ENCODE measurements at places on chromosomes 13 and 19.

DNA sequence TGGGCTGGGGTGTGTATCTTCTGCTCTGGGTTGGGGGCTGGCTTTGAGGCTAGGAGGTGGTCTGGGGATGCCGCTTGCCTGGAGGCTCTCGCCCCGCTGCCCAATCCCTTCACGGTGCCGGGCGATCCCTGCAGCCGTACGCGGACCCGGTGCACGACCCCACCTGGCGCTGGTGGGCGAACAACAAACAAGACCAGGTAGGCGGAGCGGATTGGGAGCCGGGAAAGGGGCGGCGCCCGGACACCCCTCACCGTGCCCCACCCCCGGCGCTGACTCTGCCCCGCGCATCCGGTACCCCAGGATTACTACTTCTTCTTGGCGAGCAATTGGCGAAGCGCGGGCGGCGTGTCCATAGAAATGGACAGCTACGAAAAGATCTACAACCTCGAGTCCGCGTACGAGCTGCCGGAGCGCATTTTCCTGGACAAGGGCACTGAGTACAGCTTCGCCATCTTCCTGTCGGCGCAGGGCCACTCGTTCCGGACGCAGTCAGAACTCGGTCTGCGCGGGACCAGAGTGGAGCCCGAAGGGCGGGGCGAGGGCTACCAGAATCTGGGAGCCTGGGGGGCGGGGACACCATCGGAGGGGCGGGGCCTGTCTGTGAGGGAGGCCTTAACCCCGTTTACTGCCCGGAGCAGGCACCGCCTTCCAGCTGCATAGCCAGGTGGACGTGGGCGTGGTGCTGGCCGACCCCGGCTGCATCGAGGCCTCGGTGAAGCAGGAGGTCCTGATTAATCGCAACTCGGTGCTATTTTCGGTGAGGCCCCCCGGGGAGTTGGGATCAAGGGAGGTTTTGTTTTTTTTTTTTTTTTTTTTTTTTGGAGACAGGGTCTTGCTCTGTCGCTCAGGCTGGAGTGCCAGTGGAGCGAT is 12.1 kb upstream of the PSMD8 start:
- DNase-seq: no peak

- no peak for DNase-seq
Measured at GRCh38 chr13:29497137-29497654, 98.3 kb downstream of the SLC7A1 start.

- DNase-seq: peak; percentile 14
Measured at GRCh38 chr13:109918179-109918711, 131.9 kb upstream of the IRS2 start.

DNA sequence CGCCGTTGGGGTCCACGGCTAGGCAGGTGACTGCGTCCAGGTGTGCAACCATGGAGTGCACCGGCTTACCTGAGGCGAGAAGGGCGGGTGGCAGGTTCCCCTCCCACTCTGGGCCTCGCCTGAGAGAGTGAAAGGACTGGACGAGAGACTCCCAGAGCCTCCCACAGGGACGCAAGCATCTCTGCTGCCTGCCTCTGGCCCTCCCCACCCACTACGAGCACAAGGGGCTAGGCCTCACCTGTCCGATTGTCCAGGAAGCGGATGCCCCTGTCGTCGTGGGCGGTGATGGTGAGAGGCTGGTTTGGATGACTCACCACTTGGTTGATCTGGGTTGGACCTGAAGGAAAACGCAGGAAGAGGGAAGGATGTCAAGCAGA is 5.1 kb upstream of the PRKD2 start:
- no peak for DNase-seq

- no peak for DNase-seq
Measured at GRCh38 chr19:45508417-45508860, 1.2 kb downstream of the VASP start.

- no peak for DNase-seq
Measured at GRCh38 chr19:3873151-3873550, 4.3 kb upstream of the ZFR2 start.

DNA sequence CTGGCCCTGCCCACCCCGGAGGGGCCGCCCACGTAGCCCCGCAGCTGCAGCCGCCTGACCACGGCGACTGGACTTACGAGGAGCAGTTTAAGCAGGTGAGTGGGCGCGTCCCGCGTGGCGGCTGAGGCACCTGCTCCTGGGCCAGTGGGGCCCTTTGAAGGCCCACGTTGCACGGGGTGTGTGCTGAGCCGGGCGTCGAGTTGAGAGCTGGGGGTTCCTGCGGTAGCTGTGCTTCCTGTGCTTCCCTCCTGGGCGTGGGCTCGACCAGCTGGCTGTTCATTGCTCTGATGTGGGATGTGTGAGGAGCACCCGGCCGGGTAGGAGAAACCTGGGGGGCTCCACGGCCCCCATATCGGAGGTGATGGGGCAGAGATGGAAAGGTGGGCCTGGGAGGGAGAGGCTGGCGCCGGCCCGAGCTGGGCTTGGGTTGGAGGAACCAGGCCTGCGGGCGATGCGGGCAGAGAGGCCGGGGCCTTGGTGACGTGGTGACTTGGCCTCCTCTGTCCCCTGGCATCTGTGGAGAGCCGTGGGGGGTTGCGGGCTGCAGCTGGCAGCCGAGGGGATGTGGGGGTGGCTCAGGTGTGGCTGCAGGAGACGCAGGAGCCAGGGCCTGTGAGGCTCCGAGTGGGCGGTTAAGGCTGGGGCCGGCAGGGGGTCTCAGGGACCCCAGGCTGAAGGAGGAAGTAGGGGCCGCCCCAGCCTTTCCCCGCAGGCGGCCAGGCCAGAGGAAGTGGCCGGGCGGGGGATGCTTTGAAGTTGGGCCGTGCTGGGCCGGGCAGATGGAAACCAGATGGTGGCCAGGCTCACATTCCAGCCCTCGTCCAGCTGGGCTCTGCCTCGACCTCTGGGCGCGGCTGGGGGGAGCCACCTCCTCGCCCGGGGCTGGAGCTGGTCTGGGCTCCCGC is 7.1 kb downstream of the ARID3A start:
- DNase-seq: no peak

DNA sequence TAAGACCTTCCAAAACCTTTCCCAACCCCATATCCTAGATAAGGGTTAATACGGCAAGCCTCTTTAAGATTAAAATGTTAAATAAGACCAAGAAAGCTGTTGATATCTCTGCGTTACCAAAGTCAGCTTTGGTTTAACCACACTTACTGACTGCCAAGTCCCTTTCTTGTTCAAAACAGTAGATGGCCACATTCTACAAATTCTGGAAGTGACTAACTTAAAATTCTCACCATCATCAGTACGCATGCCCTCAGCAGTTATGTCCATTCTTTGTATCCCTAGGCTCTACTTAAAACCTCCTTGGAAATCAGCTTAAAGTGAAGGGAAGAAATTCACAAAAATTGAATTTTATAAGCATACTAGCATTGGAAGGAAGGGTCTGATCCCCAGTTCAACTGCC is 23.6 kb downstream of the SOHLH2 start:
- no peak for DNase-seq

DNA sequence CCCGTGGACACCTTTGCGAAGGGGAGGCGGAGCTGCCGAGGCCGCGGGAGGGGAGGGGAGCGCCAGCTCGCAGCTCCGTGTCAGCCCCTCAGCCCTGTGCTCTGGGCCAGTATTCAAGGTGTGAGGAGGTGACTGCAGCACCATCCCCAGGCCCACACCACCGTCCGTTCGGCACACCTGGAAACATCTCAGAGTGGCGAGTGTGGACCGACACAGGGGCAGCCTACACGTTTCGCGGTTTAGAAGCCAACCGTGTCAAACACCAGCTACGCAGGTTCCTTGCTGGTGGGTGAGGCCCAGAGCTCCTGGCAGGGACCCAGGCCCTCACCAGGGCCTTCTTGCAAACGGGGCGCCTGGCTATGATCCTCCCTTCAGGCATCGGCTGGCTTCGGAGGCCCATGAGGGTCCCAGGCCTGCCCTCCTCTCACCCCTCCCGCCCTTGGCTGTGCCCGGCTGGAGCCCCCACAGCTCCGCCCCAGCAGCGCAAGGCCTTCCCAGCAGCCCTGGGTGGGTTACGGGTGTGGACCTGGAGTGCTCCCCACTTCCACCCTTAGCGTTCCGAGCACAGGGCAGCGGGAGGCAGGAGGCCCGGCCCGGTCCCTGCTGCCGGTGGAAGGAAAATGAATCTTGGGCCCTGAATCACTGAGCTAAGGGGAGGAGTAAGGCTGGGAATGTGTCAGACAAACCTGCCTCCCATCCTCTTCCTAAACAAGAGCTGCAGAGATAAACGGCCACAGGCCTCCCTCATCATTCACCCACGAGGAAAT is 1.2 kb downstream of the C13orf46 start:
- no peak for DNase-seq

DNA sequence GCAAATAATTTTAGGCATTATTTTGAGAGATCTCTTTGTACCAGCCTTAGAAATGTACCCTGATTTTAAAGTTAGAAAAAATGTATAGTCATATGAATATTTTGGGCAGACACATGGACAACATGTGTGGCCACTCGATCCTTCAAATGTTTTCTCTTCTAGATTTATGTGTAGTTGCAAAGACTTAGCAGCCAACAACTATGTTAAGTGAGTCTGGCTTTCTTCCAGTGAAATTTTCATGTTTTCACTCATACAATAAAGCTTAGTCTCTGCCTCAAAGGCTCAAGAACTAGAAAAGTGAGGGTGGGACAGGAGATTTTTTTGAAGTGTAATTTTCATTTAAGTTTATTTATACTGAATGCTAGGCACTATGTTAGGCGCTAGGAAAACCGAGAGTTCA is 207.7 kb upstream of the DACH1 start:
- no peak for DNase-seq

DNA sequence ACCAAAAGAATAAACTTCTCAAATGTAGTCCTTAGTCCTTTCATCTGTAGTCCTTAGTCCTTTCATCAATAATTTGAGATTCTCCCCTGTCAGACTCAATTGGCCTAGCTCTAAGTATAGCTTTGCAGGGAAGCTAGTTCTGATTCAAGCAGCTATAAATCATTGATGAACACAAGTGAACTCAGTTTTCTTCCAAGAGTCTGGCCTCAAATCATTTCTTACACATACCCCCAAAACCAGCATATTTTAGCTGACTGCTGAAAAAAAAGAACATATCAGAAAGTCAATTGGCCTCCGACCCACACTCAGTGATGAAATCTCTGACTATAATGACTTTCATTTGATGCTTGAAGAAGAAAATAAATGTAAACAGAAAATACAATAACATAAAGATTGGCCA is 64.9 kb downstream of the TNFSF11 start:
- DNase-seq: no peak

- no peak for DNase-seq
Measured at GRCh38 chr13:112252804-112253590, 123.2 kb upstream of the SPACA7 start.

DNA sequence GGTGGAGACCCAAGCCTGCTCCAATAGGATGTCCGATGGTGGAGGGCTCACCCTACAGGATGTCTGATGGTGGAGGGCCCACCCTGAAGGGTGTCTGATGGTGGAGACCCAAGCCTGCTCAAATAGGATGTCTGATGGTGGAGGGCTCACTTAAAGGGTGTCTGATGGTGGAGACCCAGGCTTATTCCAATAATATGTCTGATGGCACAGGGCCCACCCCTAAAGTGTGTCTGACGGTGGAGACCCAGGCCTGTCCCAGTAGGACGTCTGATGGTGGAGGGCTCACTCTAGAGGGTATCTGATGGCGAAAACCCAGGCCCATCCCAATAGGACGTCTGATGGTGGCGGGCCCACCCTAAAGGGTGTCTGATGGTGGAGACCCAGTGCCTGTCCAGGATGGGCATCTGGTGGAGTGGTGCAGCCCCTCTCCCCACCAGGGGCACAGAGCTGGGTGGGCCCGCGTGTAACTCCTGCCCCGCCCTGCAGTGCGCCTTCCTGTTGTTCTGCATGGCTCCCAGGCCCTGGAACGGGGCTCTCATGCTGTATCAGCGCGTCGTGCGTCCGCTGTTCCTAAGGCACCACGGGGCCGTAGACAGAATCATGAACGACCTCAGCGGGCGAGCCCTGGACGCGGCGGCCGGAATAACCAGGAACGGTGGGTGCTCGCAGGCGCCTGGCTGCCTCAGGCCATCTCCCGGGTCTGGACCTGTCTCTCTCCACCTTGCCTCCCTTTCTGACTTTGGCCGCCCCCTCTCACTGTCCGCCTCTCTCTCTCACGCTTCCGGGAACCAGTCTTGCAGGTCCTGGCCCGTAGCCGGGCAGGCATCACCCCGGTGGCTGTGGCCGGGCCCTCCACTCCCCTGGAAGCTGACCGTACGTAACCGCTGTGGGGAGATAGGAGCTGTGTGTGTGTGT is 5.1 kb downstream of the REEP6 start:
- no peak for DNase-seq

- no peak for DNase-seq
Measured at GRCh38 chr13:112442483-112443090, 66.4 kb downstream of the SPACA7 start.

DNA sequence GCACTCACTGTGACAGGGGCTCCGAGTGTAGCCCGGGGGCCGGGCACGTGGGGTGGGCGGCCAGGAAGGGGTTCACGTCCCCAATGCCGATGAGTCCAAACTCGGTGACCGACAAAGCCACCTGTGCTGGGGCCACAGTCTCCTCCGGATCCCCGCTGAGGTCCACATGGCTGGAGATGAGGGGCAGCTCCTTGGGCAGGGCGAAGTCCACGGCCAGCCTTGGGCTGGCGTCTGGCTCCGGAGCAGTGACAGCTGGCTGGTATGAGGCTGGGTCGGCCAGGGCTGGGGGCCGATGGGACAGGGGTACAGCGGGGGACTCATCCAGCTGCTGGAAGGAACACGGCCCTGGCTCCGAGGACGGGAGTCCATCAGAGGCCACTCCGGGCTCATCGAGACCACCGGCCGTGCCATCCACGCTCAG is 15.9 kb upstream of the PLPP2 start:
- no peak for DNase-seq

GRCh38 chr13:97125810-97126738 is 96.1 kb upstream of the MBNL2 start:
- DNase-seq: no peak

GRCh38 chr13:34349091-34349722 is 531.3 kb downstream of the RFC3 start:
- no peak for DNase-seq

- DNase-seq: no peak
Measured at GRCh38 chr13:100235311-100235901, 146.5 kb downstream of the PCCA start.

DNA sequence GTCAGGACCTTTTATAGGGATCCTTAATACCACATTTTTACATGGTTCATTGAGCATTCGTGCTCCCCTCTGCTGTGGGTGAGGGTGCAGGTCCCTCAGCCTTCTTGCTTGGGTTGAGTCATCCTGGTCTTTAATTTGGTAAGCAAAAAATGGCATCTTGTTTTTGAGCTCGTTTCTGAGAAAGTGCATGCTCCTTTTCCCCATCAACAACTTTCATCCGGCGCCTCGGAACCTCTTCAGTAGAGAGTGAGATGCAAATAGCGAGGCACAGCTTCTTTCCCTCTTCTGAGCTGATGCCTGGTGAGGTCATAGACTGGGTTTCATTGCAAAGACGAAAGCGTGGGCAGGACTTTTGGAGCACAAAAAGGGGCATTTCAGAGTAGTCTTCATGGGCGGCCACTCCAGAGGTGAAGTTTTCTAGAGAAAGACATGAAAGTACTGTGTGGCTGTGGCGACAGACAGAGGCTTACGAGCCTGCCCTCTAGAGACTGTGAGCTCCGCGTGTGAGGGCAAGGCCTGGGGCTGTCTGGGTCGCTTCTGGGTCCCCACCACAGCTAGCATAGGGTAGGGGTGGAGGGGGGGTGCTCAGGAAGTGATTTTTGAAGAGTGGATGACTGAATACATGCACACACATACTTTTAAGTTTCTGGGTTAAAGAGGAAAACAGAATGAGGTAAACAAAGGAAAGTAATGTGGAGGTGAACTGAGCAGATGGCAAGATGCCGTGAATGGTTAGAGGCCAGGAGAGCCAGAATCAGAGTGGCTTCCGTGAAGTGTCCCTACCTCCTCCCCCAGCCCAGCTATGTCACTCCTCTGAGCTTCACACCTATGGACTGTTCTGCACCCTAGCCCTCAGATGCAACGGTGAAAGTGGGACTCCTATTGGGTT is 44.3 kb downstream of the BBC3 start:
- DNase-seq: no peak

- DNase-seq: no peak
Measured at GRCh38 chr13:47144782-47145181, 247.9 kb upstream of the HTR2A start.

Data from midbrain (tissue), 1 donor.